ENCODE measurements at places on chromosomes 3 and 15.

- no peak for DNase-seq
Measured at GRCh38 chr3:114506591-114507300, 212.9 kb downstream of the TIGIT start.

DNA sequence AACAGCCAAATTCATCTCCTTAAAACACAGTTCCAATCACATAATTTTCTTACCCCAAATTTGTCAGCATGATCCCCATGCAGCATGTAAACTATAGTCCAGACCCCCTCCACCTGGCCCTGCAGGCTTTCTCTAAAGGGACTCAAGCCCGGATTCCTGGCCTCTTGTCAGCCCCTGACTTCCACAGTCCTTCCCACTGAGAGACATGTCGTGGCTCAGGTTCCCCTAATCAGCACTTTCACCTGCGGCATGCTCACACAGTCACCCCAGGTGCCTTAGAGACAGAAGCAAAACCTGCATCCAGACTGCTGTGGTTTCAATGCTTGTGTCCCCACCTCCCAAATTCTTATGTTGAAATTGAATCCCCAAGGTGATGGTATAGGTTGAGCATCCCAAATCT is 372.7 kb upstream of the ATP10A start:
- no peak for DNase-seq

DNA sequence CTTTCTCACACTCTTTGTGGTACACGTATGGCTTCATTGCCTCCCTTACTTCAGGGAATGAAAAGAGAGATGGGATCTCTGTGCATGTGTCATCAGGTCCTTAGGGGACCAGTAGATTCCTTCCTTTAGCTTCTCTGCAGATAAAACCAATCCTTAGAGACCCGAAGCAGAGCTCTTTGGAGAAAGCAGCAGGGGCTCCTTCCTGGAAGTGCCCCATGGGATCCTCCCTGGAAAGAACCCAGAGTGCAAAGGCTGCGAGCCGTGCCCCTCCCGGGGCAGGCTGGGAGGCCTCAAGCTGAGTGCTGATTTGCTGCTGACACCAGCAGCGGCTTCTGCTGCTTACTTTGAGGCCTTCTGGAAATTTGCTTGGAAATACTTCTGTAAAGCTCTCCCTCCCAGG is 328.6 kb upstream of the RGMA start:
- no peak for DNase-seq

- DNase-seq, result no peak
Measured at GRCh38 chr15:26929588-26929987, 41.4 kb upstream of the GABRG3 start.

DNA sequence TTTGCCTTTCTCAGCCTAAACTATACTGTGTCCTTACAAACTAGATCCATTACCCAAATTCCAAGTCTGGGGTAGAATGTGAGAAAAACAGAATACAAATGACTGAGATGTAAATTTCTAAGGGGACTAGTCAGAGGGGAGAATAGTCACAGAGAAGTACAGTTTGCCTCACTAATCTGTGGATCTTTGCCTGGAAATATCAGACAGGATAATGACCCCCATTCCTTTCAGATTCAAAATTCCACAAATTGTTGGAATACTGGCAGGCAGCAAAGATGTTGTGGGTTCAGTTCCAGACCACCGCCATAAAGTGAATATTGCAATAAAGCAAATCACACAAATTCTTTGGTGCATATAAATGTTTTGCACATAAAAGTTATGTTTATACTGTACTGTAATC is 762.8 kb upstream of the NR2F2 start:
- no peak for DNase-seq

Data from GF-D8 (cell line).